ENCODE measurements at places on chromosomes 6 and 20.

- DNase-seq: no peak
Measured at GRCh38 chr6:134398453-134398852, 80.5 kb upstream of the SGK1 start.

- no peak for DNase-seq
Measured at GRCh38 chr6:169045486-169045885, 208.2 kb downstream of the THBS2 start.

DNA sequence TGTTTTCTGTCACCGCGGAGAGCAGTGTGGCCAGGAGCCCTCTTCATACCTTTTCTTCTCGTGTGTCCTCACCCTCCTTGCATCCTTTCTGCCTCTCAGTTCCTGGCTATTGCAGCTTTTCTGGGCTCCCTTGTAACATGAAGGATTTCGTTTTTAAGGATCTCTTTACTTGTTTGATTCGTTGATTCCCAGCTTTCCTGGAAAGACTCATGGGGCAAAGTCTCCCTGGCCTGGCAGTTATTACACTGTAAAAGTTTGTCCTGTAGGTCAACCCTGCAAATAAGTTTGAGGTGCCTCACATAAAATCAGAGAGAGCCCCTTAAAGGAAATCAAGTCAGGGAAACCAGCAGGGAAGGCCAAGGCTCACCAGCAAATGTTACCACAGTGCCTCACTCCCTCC lies 70.1 kb downstream of the ISM1 start:
- no peak for DNase-seq

DNA sequence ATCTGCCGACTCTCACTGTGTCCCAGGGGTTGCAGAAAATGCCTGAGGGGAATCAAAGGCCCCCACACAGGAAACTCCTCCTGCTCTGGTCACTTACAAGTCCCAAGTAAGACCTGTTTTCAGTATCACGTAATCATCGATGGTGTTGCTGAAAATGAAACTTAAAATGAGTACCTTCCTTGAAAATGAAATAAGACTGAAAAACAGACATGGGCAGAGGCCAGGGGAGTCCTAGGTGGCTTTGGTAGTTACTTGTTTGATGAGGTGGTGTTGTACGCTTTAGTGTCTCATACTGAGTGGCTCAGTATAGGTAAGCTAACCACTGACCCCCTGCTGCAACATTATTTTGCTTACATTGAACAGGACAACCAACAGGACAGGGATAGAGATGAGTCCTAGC lies 43.0 kb upstream of the SYNCRIP start:
- peak; percentile 22 for DNase-seq

- no peak for DNase-seq
Measured at GRCh38 chr20:4283016-4283415, 267.7 kb upstream of the RNF24 start.

GRCh38 chr6:21808045-21808470 lies 214.5 kb downstream of the SOX4 start:
- DNase-seq: no peak

- DNase-seq: no peak
Measured at GRCh38 chr20:40572251-40572650, 116.8 kb downstream of the MAFB start.

DNA sequence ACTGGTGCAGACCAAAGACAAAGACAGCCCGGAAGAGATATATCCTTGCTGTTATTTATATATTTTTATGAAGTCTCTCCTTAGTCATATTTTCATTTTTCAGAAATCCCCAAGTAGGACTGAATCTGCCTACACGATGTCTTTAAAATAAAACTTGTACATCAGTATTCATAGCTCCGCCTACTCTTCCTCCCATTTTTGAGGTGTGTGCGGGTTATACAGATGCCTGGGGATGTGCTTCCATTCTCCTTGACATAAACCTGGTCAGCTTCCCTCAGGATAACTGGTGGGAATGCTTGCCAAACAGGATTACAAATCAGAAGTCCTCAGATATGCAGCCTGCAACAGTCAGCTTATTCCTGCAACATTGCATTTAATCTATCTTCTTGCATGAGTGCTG lies 264.2 kb downstream of the PHACTR1 start:
- DNase-seq: no peak

GRCh38 chr6:2441601-2442475 lies 196.4 kb upstream of the GMDS start:
- DNase-seq: no peak

DNA sequence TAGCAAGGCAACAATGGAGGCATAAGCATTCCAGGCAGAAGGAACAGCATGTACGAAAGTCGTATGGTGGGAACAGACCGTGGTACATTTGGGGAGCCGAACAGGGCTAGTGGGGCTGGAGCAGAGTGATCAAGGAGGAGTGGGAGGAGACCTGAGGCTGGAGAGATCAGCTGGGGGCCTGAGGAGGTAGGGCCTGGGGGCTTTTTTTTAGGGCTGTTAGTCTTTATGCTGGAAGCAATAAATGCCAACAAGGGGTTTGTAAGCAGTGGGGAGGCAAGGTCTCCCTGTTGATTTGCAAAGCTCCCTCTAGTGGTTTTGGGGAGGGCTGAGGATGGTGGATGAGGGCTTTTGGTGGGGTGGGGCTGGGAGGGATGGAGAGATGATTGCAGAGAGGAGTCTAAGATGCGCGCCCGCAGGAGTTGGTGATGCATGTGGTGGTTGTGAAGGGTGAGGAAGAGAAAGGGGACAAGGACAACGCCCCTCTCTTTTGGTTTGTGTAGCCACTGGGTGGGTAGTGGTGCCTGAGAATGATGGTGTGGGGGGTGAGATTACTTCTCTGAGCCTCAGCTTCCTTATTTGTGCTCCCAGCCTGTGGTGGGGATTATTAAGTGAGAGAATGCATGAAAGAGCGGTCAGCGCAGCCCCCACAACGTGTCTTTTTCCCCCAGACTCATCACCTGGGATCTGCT lies 74.1 kb upstream of the TOX2 start:
- peak; percentile 59 for DNase-seq

- DNase-seq: no peak
Measured at GRCh38 chr20:25546048-25546447, 39.3 kb downstream of the NINL start.

- no peak for DNase-seq
Measured at GRCh38 chr6:30071858-30072257, 3.7 kb downstream of the RNF39 start.

GRCh38 chr6:43910149-43910637 lies 140.2 kb downstream of the VEGFA start:
- DNase-seq: no peak

DNA sequence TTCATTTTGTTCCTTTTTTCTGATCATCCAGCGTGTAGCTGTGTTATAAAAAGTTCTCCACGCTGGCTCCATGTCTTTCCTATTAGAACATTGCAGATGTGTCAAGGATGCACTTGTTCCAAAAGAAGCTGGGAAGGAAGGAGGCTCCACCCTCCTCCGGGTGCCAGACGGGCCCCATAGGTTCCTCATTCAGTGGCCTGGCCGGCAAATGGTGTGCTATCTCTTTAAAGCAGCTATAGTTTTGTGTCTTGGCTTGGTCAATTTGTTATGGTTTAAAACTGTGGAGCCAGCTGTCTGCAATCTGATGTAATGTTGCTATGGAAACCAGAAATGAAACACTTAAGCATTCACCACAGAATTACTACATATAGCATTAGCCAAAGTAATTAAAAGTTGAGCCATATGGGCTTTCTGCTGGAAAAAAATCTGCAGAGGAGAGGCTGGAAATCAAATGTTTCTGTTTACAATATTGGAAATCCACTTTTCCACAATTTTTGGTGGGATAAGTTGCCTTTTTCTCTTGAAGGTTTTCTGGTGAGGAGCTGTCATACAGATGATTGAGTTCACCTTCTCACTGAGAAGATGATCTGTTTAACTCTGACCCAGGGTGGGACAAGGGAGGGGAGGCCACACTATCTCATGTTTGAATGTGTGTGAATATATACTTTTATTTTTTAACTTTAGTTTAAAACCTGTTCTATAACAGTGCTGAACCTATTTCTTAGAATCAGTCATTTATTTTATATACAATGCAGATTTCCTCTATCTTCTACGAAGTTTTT lies 167.4 kb downstream of the SASH1 start:
- DNase-seq: peak; percentile 20

DNA sequence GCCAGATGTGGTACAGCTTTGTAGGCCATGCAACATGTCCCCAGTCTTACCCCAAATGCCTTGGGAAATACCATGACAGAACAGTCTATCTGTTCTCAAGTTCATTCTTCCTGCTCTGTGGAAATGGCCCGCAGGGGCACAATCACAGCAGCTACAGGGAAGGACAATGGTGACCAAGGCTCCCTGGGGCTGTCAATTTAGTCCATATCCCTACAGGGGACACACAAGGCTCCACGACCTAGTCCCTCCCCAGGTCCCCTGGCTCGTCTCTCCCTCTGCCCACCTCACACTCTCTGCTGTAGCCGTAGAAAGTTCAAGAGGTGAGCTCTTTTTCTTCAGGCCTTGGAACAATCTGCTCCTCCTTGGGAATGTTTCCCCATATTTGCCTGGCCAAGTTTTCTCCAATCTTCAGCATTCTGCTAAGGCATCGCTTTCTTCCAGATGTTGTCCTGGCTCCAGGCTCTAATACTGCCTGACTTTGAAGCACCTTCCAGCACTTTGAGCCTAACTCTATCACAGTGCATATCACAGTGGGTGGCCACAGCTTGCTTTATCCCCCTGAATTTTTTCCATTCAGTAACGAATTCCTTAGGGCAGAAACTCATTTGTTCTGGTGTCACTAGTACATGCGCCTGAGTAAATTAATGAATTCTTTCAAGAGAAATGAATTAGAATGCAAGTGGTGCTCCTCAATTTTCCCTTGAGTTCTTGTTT lies 92.6 kb downstream of the MAP3K7 start:
- no peak for DNase-seq

- no peak for DNase-seq
Measured at GRCh38 chr6:7489376-7489775, 52.1 kb upstream of the DSP start.

GRCh38 chr20:38336726-38337125 lies 9.6 kb upstream of the LBP start:
- no peak for DNase-seq

GRCh38 chr6:166958926-166959861 lies 2.8 kb upstream of the RNASET2 start:
- DNase-seq: no peak

DNA sequence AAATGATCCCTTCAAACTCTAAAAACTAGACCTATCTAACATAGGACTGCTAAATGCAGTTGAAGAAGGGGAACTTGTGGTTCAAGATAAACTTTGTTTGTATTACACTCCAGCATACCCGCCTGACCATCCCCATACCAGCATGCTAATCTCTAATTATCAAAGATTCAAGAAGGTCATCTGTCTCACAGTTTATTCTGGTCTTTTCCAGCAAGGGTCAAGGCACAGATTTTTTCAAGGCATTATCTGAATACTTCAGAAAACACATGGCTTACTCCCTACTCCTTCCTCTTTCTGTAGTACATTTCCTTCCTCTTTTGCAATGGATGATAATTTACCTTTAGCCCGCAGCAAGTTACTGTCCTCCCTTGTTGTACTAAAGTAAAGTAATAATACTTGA lies 174.1 kb downstream of the PKHD1 start:
- DNase-seq: no peak

- DNase-seq: no peak
Measured at GRCh38 chr6:26471970-26472369, 14.2 kb downstream of the BTN2A1 start.

GRCh38 chr20:36532822-36533221 lies 8.5 kb upstream of the MYL9 start:
- DNase-seq: no peak

DNA sequence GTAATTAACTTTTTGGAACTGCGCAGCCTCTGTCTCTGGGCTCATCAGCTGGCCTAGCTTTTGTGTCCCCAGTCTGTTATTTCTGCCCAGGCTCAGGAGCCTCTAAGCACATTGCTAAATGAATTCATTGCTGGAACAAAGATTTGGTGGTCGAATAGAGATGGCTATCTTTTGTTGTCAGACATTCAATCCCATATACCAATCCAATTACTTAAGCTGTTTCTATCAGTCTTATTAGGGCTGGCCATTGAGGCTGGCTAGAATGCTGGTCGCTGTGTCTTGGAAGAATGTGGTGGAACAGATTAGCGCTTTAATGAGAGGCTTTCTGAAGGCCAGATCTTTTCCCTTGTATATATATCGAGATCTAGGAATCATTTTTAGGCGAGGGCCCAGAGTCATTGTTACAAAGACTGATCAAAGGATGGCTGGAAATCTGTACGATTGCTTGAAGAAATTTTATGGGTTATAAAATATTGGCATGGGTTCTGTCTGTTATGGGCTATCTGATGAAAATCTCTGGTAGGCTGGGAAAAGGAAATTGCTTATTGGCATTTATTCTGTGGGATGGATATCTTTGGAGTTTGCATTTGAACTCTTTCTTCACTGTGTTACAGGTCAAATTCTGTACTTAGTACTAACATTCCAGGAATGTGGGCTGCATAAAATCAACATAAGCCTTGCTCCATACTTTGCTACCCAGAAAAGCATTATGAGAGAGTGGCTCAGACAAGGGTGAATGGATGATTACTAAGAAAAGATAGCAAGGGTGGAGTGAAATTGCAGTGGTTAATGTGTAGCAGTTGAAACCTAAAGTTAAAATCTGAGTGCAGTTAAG lies 34.8 kb upstream of the JAG1 start:
- DNase-seq: no peak

DNA sequence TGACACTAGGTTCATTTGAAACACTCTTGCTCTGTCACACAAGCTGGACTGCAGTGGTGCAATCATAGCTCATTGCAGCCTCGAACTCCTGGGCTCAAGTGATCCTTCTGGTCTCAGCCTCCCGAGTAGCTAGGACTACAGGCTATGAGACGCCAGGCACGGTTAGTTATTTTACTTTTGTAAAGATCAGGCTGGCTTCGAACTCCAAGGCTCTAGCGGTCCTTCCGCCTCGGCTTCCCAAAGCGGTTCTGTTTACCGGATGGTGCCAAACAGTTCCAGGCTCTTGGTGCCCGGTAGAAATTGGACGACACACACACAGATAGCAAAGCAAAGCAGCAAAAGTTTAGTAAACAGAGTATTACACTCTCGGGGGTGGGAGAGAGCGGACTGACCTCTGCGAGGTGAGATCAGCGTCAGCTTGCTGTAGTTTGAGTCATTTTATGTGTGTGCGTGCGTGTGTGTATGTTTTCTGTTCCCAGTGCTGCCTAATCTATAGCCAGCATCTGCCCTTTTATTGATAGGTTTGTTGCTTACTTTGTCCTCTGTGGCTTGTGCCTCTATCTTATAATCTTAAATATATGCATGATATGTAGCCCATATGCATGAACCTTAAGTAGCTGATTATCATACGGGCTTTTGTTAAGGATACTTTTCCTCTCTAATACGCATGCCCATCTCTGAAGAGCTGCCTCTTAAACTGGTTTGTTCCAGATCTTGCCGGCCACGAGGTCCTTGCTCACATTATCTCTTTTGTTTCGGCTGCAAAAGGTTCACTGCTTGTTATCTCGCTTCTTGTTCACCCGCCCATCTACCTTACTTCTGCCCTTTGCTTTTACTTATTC lies 75.2 kb downstream of the OR2B2 start:
- no peak for DNase-seq
